H9 (cell line): ENCODE measurements at places on chromosomes 6 and 20.
A peak's percentile ranks its signal among the peaks of the same experiment; 100 is the strongest.

GRCh38 chr6:13528232-13528631, 40.8 kb upstream of the GFOD1 start:
- no peak for DNase-seq

DNA sequence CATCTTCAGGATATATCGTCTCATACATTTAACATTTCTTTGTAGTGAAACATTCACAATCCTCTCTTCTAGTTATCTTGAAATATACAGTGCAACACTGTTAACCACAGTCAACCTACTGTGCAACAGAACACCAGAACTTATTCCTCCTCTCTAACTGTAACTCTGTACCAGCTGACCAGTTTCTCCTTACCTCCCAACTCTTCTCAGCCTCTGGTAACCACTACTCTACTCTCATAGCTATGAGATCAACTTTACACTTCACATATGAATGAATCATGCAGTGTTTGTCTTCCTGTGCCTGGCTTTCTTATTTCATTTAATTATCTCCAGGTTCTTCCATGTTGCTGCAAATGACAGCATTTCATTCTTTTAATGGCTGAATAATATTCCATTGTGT, 337.6 kb downstream of the BTBD9 start:
- DNase-seq: no peak

GRCh38 chr6:151239603-151240035, at the start of gene AKAP12:
TSS of gene AKAP12 (plus strand) at chr6:151239967. CDS start at chr6:151240563, 596 bp downstream.
- DNase-seq: peak; percentile 74

- no peak for DNase-seq
These were observed 1024.3 kb upstream of the EPHA7 start for GRCh38 chr6:94443701-94444100.

GRCh38 chr6:63640062-63640461, 4.5 kb downstream of the PHF3 start:
- DNase-seq: no peak
